Motor neuron (in vitro differentiated cells): ENCODE measurements at places on chromosomes 4 and X.

- no peak for ATAC-seq
Measured at GRCh38 chr4:20868108-20868507, 167.8 kb downstream of the PACRGL start.

GRCh38 chr4:41169256-41169800 lies 45.0 kb downstream of the APBB2 start:
- no peak for ATAC-seq

GRCh38 chrX:118252967-118253366 lies 92.9 kb upstream of the WDR44 start:
- no peak for ATAC-seq

DNA sequence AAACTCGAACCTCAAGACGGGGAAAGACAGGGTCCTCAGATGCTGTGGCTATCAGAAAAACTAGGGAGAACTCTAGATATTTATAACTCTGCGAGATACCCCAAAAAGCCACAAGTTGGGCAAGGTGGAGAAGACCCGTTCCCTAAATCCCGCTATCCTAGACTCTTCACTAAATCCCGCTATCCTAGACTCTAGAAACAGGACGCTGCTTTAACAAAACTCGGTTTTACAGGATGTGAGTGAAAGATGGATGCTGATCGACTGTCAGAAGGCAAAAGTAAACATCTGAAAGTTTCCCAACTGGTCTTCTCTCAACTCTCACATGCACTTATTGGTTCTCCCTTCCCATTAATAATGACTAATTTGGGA lies 270 bp downstream of the DNAAF6 start:
- no peak for ATAC-seq

- ATAC-seq, result no peak
Measured at GRCh38 chr4:19583827-19584569, 667.7 kb upstream of the SLIT2 start.

DNA sequence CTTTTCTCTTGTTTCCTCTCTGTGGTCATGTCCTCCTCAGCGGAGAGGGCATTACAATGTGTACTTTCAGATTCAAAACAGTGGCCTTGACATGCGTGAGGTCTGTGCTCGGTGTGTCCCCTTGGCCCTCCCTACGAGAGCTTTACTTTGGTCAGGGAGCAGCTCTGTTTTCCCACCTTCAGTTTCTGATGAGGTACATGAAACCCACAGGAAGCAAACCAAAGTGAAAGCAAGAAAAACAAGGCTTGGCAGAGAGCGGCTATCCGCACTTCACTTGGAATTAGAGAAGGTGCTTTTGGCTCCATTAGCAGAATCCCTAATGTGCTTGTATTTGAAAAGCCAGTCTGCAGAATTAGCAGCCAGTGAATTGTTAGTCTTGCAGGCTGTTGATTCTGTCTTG lies 19.5 kb upstream of the BOD1L1 start:
- ATAC-seq, result peak; percentile 18
